Stomach (tissue), 19 donors: ENCODE measurements at places on chromosomes 1 and 21. TPM values are rescaled to one million over a fixed set of nuclear protein-coding genes. Genes with fewer than 3 reads are reported as not detected.

KLF17 gene
- total RNA-seq: not detected

DNA sequence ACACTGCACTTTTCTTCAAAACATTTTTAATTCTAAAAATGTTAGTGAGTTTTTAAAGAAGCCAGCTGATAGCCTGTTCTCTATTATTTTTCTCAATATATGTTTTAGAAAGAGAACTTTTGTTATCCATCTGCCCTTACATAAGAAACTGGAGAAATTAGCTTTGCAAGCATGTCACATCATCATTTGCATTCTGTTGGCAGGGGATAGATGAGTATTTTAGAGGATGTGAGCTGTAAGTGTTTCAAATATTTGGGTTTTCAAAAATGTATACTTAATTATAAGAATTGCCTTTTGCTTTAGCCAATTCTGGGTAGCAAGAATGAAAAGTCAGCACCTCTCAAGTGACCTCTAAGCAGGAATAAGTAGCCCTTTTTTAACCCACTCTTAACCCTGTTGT is 7.4 kb downstream of the NFIA start:
- no peaks in the 10 kb centered on the region for H3K27me3 ChIP-seq
- peaks cover 8% of the 10 kb centered on the region for H3K36me3 ChIP-seq
- no peak overlapping the region for H3K4me3 ChIP-seq
- DNase-seq: no peak

DNALI1 gene
- 4.1 TPM for total RNA-seq

- no peaks in the 10 kb centered on the region for H3K36me3 ChIP-seq
- H3K27ac ChIP-seq: no peak overlapping the region
- no peaks in the 10 kb centered on the region for H3K4me1 ChIP-seq
Measured at GRCh38 chr1:4002061-4002521, 102.0 kb upstream of the C1orf174 start.

- H3K27me3 ChIP-seq: no peaks in the 10 kb centered on the region
- H3K4me1 ChIP-seq: peaks cover 16% of the 10 kb centered on the region
- peaks cover 11% of the 10 kb centered on the region for H3K36me3 ChIP-seq
- peak; percentile 55 for DNase-seq
Measured at GRCh38 chr1:58699011-58699762, 675 bp downstream of the MYSM1 start.

GRCh38 chr1:220768126-220768601 is 18.5 kb upstream of the MTARC1 start:
- no peak overlapping the region for H3K4me3 ChIP-seq
- no peak overlapping the region for H3K27ac ChIP-seq
- H3K27me3 ChIP-seq: no peaks in the 10 kb centered on the region
- DNase-seq: no peak

MTFR1L gene
- total RNA-seq: 107 TPM

- no peaks in the 10 kb centered on the region for H3K27me3 ChIP-seq
- H3K36me3 ChIP-seq: no peaks in the 10 kb centered on the region
- no peak for DNase-seq
- no peak overlapping the region for H3K4me3 ChIP-seq
- H3K27ac ChIP-seq: no peak overlapping the region
Measured at GRCh38 chr1:111497592-111497991, 5.8 kb downstream of the ADORA3 start.

AIRE gene
- not detected for total RNA-seq

FAM72C gene
- total RNA-seq: not detected

KCNQ4 gene
- total RNA-seq: not detected

DNA sequence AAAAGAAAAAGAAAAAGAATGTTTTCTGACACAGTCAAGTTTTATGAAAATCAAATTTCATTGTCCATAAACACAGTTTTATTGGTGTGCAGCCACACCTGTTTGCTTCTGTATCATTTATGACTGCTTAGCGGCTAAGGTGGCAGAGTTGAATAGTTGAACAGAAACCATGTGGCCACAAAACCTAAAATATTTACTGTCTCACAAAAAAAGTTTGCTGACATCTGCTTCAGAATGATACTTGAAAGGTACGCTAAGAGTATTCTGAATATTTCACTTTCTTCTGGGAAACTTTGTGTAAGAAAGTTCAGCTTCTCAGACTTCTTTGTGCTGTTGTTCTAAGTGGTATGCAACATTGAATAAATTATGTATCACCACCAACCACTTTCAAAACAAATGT is 6.2 kb downstream of the KCNK1 start:
- H3K4me1 ChIP-seq: no peaks in the 10 kb centered on the region
- no peak overlapping the region for H3K27ac ChIP-seq
- no peak overlapping the region for H3K4me3 ChIP-seq
- no peaks in the 10 kb centered on the region for H3K27me3 ChIP-seq
- no peak for DNase-seq

GRCh38 chr1:193614817-193615216 is 428.4 kb upstream of the B3GALT2 start:
- no peak overlapping the region for H3K4me3 ChIP-seq
- H3K27ac ChIP-seq: no peak overlapping the region
- no peaks in the 10 kb centered on the region for H3K27me3 ChIP-seq
- no peaks in the 10 kb centered on the region for H3K36me3 ChIP-seq
- H3K4me1 ChIP-seq: no peaks in the 10 kb centered on the region

B3GALT5 gene
- 0.45 TPM for total RNA-seq

GRCh38 chr1:203035111-203036000 is 9.1 kb downstream of the PPFIA4 start:
- no peak overlapping the region for H3K4me3 ChIP-seq
- no peak for DNase-seq
- no peaks in the 10 kb centered on the region for H3K36me3 ChIP-seq
- H3K27ac ChIP-seq: no peak overlapping the region

RGL1 gene
- 0.58 TPM for total RNA-seq

- no peaks in the 10 kb centered on the region for H3K36me3 ChIP-seq
- no peak for DNase-seq
- no peaks in the 10 kb centered on the region for H3K27me3 ChIP-seq
- H3K27ac ChIP-seq: no peak overlapping the region
Measured at GRCh38 chr1:63883494-63884235, 109.8 kb downstream of the ROR1 start.

- DNase-seq: peak; percentile 35
- H3K4me3 ChIP-seq: no peak overlapping the region
- H3K4me1 ChIP-seq: peaks cover 6% of the 10 kb centered on the region
- H3K27me3 ChIP-seq: peaks cover 10% of the 10 kb centered on the region
- H3K36me3 ChIP-seq: no peaks in the 10 kb centered on the region
Measured at GRCh38 chr1:207672522-207673130, 27.7 kb downstream of the CR1L start.

DNA sequence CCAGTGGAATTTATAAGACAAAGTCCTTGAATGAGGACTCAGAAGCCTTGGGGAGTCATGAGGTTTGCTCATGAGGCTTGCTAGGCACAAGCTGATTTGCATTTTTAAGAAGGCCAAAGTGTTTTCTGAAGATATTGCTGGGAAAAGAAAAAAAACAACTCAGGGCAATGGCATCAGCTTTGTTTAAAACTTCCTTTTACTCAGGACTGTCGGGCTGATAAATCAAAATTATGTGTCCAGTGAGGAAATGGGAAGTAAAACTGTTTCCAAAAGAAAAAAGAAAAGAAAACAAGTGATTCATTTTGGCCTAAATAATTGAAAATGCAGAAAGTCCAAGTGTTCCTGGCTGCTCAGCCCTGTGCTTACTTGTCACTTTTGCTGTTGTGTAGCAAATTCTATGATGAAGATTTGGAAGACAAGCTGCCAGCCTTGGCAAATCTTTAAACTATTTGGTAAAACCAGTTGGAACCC is 282.4 kb downstream of the HLX start:
- H3K27ac ChIP-seq: no peak overlapping the region
- H3K36me3 ChIP-seq: no peaks in the 10 kb centered on the region
- no peaks in the 10 kb centered on the region for H3K4me1 ChIP-seq
- no peaks in the 10 kb centered on the region for H3K27me3 ChIP-seq

DNA sequence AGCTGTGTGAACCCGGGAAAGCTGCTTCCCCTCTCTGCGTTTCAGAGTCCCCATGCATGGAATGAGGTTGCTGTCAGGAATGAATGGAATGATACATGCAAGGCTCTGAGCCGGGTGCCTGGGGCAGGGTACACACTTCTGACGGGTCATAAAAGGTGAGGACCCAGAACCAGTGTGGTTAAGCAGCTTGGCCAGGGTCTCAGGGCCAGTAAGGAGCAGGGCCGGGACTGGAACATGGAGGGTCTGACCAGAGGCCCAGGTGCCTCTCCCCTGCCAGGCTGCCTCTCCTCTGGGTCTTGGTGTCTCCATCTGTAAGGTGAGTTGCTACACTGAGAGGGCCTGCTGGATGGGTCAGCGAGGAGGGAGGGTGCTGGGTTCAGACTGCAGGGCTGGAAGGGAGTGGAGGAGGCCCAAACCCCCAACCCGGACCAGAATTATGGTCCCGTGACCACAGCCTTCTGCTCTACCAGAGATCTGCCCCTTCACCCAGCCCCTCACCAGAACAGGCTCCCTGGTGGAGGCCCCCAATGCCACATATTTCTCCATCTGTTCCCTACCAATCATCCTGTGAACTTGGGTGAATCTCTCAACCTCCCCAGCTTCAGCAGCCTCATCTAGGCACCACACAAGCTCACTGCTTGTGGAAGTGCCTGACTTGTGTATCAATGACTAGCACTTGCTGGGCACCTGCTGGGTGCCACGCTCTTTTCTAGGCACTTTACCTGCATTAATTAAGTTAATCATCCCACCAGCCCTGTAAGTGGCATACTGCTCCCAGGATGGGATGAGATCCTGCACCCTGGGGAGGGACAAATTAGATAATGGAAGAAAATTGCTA is 16.2 kb upstream of the LRP8 start:
- H3K36me3 ChIP-seq: no peaks in the 10 kb centered on the region
- no peaks in the 10 kb centered on the region for H3K4me1 ChIP-seq
- no peak for DNase-seq
- no peak overlapping the region for H3K4me3 ChIP-seq

DNA sequence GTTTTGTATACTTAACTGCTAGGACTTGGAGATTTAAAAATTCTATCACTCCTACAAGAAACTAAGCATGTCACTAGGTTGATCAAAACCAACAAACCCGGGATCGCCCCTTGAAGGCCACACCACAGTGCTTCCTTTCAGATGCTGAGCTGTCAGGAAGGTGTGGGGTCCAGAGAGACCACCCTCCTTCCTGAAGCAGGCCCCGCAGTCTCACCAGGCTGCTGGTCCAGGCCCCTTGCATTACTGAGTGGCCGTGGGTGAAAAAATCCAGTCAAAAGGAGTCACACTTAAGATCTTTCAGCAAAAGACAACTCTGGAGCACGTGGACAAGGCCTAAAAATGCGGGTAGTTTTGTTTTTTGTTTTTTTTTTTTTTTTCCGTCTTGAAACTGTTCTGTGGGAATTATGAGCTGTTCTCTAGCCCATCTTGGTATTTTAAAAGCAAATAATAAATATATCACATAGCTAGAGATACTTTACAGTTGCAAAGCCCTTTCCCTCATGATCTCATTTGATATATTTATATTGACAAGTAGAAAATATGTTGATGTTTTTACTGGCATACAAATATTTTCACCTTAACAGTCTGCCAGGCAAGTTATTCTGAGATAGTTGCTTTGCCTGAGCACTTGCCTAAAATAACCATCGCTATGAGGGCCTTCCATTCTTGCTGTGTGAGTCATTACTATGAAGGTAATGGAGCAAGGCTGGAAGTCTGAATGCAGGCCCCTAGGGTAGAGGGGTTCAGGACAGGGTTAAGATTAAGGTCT is 73.1 kb upstream of the EDEM3 start:
- H3K27ac ChIP-seq: peak overlapping the region; percentile 64
- DNase-seq: no peak
- H3K27me3 ChIP-seq: no peaks in the 10 kb centered on the region
- peaks cover 10% of the 10 kb centered on the region for H3K4me1 ChIP-seq

DNA sequence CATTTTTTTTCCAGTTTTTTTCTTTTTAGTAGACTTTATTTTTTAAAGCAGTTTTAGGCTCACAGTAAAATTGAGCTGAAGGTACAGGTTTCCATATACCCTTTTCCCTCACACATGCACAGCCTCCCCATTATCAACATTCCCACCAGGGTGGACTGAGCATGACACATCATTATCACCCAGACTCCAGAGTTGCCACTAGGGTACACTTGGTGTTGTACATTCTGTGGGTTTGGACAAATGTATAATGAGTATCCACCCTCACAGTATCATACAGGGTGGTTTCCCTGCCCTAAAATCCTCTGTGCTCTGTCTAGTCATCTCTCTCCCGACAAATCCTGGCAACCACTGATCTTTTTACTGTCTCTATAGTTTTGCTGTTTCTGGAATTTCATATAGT is 3.0 kb upstream of the AIM2 start:
- no peak for DNase-seq
- no peak overlapping the region for H3K27ac ChIP-seq
- no peak overlapping the region for H3K4me3 ChIP-seq

DNA sequence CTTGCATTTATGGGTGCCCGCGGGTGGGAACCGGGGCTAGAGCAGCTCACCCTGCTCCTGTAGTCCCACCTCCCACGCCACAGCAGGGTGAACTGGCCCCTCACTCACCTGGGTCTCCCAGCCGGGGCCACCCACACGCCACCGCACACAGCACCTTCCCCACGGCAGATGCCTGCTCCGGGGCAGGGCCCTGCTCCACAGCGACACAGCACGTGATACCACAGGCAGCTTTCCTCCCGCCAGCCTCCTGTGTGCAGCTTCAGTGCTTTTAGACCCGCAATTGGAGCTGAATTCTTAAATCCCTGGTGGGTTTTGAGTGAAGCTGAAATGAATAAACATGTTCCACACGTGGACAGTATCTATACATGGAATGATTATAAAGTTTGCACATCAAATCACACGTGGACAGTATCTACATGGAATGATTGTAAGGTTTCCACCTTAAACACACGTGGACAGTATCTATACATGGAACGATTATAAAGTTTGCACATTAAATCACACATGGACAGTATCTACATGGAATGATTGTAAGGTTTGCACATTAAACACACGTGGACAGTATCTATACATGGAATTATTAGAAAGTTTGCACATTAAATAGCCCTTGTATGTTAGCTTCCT is 93.1 kb upstream of the COL6A1 start:
- no peaks in the 10 kb centered on the region for H3K36me3 ChIP-seq
- no peak for DNase-seq
- no peak overlapping the region for H3K4me3 ChIP-seq
- no peaks in the 10 kb centered on the region for H3K27me3 ChIP-seq
- H3K27ac ChIP-seq: no peak overlapping the region

DNA sequence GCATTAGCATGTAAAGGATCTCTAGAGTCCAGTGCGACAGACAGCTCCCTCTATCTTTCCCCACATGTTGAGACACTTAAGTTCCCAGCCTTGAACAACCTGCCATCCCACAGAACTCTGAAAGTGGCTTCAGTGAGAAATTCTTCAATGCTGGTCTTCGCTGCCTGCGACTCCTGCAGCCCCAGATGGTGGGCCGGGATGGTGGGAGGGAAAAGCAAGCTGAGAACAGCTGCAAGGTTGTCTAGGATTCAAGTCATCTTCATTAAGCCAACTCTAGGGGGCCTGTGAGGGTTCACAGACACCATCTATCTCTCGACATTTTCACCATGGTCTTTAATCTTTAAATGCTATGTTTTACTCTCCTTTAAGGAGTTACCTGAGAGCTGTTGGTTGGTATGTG is 185.5 kb upstream of the C1orf174 start:
- H3K4me3 ChIP-seq: no peak overlapping the region
- H3K27ac ChIP-seq: no peak overlapping the region
- no peaks in the 10 kb centered on the region for H3K4me1 ChIP-seq
- peaks cover 37% of the 10 kb centered on the region for H3K27me3 ChIP-seq
- H3K36me3 ChIP-seq: no peaks in the 10 kb centered on the region
- DNase-seq: peak; percentile 13

UMODL1 gene
- not detected for total RNA-seq

PTPN7 gene
- total RNA-seq: 16.3 TPM

ADCY10 gene
- not detected for total RNA-seq

- H3K4me1 ChIP-seq: no peaks in the 10 kb centered on the region
- H3K4me3 ChIP-seq: no peak overlapping the region
- H3K27ac ChIP-seq: no peak overlapping the region
- DNase-seq: no peak
- H3K27me3 ChIP-seq: peaks cover 51% of the 10 kb centered on the region
Measured at GRCh38 chr1:29457496-29458368, 221.4 kb downstream of the PTPRU start.
